Mesothelial cell of epicardium (in vitro differentiated cells): ENCODE measurements at places on chromosomes 11 and 22.
A peak's percentile ranks its signal among the peaks of the same experiment; 100 is the strongest.

- peaks cover 71% of the 10 kb centered on the region for H3K27me3 ChIP-seq
- no peaks in the 10 kb centered on the region for H3K36me3 ChIP-seq
- H3K4me3 ChIP-seq: no peak overlapping the region
- H3K27ac ChIP-seq: no peak overlapping the region
- no peak for DNase-seq
Observed at GRCh38 chr22:29703569-29704195, 16.1 kb upstream of the CABP7 start.

- no peaks in the 10 kb centered on the region for H3K36me3 ChIP-seq
- peaks cover 4% of the 10 kb centered on the region for H3K27me3 ChIP-seq
- H3K4me3 ChIP-seq: no peak overlapping the region
Observed at GRCh38 chr11:22169833-22170232, 23.1 kb upstream of the ANO5 start.

DNA sequence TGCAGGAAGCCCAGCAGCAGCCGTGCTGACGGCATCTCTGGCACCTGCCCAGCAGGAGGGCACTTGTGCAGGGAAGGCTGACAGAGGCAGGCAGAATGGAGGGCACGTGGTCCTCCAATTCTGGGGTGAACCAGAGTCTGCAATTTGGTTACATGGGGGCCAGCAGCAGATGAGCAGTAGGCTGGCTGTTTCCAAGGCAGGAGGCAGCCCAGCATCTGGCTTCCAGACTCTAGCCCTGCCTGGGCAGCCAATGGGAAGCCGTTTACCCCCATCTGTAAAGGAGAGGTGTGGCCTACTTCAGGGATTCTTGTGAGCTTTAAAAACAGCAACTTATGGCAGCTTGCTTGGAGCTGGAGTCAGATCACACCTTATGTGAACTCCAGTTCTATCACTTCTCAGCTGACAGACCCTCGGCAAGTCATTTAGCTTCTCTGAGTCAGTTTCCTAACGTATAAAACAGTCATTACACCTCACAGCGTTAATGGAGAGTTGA, 27.9 kb upstream of the RASL10A start:
- DNase-seq: no peak
- H3K36me3 ChIP-seq: peaks cover 31% of the 10 kb centered on the region
- H3K27ac ChIP-seq: peak overlapping the region; percentile 61
- no peaks in the 10 kb centered on the region for H3K27me3 ChIP-seq

- H3K4me3 ChIP-seq: no peak overlapping the region
- H3K4me1 ChIP-seq: no peaks in the 10 kb centered on the region
- H3K27me3 ChIP-seq: no peaks in the 10 kb centered on the region
- H3K27ac ChIP-seq: no peak overlapping the region
- DNase-seq: no peak
Observed at GRCh38 chr11:35007277-35007676, 90.9 kb downstream of the PDHX start.

DNA sequence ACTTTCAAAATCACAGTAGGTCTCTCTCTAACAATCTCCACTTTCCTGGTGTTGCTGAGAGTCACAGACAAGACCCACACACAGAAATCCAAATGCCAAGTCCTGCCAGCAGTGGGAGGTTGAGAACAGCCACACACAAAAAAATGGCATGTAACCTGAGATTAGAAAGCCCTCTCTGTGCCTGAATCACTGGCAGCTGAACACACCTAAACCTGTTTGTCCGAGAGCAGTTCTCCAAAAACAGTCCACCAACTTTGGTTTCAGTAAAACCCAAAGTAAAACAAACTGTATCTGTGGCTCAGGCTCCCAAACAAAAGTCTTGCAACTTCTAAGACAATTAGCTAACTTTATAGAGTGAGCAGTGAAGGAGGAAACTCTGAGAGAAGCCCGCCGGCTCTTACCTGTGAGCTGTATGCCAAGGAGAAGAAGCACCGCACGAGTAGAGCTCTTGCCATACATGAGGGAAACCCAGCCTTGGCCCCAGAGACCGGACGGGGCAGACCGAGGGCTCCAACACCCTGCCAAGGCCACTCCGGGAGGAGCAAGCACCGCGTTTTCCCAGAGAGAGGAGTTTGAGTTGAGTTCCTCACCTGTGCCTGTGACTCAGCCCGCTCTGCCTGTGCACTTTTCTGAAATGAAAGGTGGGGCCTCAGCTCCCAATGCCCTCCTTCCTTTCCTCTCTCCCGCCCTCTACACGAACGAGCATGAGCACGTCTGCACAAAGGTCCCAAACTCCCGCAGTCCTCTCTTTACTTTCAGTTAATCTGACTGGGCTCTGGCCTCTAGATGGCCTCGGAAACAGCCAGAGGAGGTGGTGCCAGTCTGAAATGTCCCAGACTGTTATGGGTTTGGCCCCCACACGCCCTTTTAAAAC, at the start of gene MPZL2:
TSS of gene MPZL2 (minus strand) at position 603 of the 874 bp plus-strand sequence. CDS start at position 459, 144 bp downstream.
- H3K27me3 ChIP-seq: peaks cover 29% of the 10 kb centered on the region
- peaks cover 43% of the 10 kb centered on the region for H3K4me1 ChIP-seq
- no peak for DNase-seq
- H3K27ac ChIP-seq: peak within 1 kb of the TSS; percentile 93

- H3K27ac ChIP-seq: no peak overlapping the region
- peaks cover 26% of the 10 kb centered on the region for H3K4me1 ChIP-seq
- peak overlapping the region; percentile 65 for H3K4me3 ChIP-seq
Observed at GRCh38 chr11:44304091-44305025, 5.6 kb downstream of the ALX4 start.

GRCh38 chr11:92702805-92703448, 266.5 kb upstream of the MTNR1B start:
- no peak overlapping the region for H3K4me3 ChIP-seq
- no peak overlapping the region for H3K27ac ChIP-seq
- peaks cover 5% of the 10 kb centered on the region for H3K36me3 ChIP-seq
- H3K4me1 ChIP-seq: peaks cover 27% of the 10 kb centered on the region
